Renal cortex interstitium (tissue), 15 donors: ENCODE measurements at places on chromosomes 1 and 21.

- DNase-seq: no peak
Observed at GRCh38 chr1:44648529-44649250, 25.6 kb downstream of the TMEM53 start.

DNA sequence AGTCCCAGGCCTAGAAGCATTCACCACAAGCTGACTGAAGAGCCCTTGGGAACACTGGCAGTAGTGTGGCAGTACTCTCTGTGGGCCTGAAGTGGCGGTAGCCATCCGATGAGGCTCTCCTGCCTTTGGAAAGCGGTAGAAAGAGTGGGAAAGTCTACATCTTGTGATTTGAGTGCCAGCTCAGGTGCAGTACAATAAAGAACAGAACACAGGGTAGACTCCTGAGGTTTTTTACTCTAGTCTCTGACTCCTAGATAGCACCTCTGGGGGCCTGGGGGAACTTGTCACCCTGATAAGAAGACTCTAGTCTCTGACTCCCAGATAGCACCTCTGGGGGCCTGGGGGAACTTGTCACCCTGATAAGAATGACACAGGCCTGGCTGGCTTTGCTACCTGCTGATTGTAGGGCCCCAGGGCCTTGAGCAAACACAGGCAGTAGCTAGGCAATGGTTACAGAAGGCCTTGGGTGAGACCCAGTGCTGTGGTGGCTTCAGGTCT lies 18.0 kb upstream of the IL20 start:
- no peak for DNase-seq

DNA sequence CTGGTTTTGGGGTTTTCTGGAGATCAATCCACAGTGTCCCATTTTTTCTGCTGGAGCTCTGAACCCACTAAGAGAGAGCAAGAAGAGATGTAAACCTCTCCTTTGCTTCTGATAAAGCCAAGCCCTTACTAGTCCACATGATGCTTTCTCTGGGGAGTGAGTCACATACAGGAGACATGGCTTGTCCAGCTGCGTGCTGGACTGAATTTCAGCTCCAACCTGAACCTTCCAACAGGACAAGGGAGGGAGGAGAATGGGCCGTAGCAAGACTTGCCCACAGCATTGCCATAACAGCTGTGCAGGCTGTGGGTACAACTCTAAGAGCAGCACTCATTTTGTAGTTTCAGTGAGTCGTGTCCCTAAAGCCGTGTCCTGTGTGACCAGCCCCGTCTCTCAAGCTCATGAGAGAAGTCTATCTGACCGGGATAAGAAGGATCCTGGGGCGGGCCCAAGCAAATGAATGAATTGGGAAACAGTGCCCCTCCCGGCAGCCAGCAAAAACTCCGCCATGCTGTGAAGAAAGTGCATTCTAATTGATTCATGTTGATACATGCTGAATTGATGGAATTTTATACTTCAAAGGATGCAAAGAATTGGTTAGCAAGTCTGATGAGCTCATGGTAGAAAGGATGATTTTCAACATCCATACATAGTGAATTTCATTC lies 195.2 kb downstream of the GABPA start:
- DNase-seq: no peak

DNA sequence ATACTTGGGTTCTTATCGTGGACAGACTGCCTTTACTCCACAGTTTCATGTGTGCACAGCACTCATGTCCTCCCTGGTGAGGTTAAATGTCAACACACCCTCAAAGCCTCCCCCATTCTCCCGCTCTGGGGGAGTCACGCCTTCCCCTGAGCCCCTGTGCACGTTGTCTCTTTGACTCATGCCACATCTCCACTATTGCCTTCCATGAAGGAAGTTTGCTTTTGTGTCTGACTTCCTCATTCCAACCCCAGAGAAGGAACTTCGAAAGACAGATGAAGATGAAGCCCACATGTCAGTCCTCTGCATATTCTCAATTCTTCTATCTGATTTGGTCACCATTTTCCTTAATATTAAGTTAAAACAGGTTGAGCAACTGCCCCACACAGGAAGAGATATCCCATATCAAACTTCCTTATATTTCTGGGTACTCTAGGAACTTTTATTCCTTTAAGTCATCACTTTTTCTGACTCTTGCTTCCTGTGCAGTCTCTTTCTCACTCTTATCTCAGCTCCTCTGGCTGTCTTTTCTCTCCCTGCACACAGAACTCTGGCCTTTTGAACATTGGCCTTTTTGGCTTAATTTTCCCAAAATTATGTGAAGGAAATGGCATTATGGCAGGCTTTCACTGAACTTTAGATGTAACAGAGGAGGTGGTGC lies 41.5 kb downstream of the C4BPA start:
- no peak for DNase-seq

DNA sequence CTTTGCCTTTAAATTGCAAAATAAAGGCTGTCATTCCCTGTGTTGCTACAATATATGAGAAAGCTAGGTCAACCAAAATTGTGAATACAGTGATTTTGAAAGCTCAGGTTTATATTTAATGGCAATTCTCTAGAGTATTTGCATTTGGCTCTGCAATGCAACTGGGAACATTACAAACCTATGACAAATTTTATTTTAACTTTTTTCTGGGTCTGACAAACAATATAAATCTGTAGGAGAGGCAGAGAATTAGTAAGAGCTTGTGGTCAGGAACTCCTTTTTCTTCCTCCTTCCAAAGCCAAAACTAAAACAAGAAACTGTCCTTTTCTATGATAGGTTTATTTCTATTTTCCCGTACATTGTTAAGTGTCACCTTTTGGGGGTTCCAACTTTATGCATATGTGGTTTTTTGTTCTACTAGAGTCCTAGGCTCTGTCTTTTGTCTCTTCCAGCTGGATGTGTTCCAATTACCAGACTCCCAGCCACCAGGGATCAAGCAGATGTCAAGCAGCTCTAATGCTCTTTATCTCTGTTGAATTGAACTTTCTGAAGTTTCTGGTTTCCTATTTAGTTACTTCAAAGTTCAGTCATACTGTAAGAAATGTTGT lies 106.9 kb downstream of the ASH1L start:
- no peak for DNase-seq

GRCh38 chr1:94798462-94798861 lies 21.7 kb upstream of the SLC44A3 start:
- no peak for DNase-seq

- DNase-seq: no peak
Observed at GRCh38 chr1:205763980-205764379, 11.3 kb downstream of the RAB29 start.

DNA sequence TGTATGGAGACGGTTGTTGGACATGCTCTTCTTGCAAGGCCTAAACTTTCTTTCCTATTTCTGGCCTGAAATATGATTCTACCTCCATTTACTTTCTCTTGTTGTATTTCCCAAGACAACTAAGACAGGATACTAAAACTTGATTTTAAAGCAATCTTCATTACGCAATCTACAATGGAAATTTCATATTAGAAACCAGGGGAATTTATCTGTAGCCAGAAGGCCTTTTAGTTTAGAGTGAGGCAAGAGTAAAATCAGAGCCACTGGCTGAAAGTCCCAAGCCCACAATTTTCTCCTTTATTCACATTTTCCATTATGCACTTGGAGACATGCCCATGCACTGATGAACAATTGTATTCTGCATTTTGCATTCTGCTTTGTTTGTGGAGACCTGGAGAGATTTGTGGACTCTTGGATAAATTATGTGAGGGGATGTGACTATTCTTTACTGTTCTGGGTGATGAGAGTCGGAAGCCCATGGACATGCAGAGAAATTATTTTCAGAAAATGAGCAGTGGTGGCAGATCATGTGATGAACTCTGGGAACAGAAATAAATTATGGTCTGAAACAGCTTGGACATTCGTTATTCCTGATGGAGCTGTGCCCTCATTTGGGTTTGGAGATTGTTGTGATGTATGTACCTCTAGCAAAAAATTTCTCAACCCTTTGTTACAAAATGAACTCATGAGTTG lies 336.8 kb downstream of the SEC16B start:
- no peak for DNase-seq

DNA sequence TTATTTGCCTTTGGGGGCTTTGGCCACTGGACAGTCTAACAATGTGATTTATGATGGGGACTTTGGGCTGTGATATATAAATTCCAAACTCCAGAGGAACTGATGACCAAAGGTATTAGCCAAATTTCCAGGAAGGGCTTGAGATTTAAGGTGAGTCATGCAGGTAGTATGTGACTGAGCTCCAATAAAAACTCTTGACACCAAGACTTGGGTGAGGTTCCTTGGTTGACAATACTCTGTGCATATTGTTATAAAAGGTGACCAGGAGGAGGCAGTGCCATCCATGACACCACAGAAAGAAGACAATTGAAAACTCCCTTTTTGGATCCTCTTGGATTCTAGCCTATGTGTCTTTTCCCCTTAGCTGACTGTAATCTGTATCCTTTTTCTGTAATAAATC lies 392.7 kb upstream of the LRRC7 start:
- DNase-seq: no peak

- no peak for DNase-seq
Observed at GRCh38 chr1:58763214-58763613, 20.6 kb downstream of the JUN start.

DNA sequence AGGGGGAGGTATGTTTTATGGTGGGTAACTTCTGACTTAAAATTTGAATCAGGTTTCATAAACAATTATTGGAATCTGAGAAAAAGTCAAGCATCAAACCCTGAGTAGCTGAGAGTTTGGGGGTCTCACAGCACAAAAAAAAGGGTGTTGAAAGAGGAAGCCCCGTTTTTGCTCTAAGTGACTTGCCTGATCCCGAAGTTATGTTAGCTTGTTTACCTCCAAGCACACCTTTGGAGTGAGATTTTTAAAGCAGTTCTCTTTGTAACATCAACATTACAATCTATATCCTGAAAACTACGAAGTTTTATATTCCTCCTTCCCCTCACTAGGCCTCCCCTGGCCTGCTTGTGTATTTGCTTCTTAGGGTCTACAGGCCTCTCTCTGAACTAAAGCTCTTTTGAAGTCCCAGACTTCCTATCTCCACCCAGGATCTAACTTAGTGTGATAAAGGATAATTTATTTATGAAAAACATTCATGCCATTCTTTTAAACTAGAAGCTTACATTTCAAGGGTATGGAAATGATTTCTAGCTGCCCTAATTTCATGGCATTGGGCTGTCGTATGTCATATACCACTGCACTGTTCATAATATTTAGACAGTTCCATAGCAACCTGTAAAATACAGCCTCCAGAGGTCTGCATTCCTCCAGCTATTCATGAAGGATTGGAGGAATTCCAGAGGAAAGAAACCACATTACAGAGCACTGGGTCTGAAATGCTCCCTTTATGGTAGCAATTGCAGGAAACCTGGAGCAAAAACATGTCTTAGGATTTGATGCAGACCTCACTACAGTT lies 36.1 kb upstream of the RGS1 start:
- DNase-seq: peak; percentile 67

DNA sequence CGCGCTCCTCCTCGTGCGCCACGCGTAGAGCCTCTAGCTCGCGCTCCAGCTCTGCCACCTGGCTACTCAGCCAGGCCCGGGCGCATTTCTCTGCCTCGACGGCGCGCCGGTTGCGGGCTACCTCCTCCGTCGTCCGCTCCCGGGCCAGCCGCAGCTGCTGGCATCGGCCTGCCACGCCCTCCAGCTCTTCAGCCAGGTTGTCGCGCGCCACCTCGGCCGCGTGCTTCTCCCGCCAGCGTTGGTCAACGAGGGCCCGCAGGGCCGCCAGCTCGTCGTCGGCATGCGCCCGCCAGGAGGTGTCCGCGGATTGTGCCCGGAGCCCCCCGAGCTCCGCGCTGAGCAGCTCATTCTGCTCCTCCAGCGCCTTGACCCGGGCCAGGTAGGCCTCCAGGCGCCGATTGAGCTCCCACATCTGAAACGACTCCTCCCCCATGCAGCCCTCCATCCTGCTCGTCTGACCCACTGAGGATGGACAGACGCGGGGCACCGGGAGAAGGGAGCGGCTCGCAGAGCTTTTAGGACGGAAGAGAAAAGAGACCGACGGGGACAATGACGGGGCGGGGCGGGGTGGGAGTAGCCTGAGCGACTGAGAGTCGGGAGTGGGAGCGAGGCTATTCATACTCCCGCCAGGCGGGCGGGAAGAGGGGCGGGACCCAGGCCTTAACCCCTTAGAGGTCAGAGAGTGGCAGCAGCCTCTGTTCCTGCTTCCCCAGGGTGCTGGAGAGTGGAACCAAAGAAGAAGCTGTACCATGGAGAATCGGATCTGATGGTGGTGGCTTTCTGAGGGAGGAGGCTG lies at the start of gene NES:
TSS of gene NES (minus strand) at position 588 of the 796 bp plus-strand sequence. CDS start at position 445, 143 bp downstream.
- DNase-seq: peak; percentile 70

GRCh38 chr1:231557898-231558707 lies 29.6 kb downstream of the TSNAX start:
- no peak for DNase-seq

GRCh38 chr1:24752305-24752704 lies 7.1 kb downstream of the CLIC4 start:
- DNase-seq: no peak

DNA sequence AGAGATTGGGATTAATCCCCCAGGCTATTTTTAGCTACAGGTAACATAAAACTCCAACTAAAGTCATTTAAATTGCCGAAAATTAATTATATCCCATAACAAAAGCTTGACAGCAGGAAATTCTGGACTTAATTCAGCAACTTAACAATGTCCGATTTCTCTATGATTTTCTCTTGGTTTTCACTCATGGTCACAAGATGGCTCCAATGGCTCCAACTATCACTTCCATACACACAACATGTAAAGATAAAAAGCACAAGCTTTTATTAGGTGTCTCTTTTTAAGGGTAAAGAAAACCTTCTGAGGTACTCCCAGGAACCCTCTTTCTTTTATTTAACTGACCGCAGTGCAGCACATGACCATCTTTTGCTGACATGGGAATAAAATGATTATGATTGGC lies 363.5 kb upstream of the PTBP2 start:
- no peak for DNase-seq

- DNase-seq: no peak
Observed at GRCh38 chr21:14092834-14093560, 117.8 kb downstream of the LIPI start.

- DNase-seq: no peak
Observed at GRCh38 chr1:4745560-4745959, 91.2 kb downstream of the AJAP1 start.

DNA sequence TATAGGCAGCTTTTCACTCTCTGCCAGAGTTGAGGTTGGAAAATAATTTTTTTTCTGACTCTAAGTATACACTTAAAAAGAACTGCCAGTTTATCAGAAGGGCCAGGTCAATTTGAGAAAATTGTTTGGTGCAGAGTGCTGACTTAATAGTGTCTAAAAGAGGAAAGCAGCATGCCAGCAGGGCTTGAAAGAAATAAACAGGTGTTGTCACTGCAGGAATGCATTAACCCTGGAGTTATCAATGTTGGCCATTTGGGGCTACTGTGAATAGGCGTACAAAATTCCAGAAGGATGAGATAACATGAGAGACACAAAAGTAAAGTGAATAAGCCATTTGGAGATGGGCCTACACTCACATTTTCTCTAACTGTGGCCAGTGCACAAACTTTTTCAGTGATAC lies 220.6 kb upstream of the PLD5 start:
- no peak for DNase-seq

GRCh38 chr1:1398677-1399186 lies 403 bp downstream of the CCNL2 start:
- no peak for DNase-seq

DNA sequence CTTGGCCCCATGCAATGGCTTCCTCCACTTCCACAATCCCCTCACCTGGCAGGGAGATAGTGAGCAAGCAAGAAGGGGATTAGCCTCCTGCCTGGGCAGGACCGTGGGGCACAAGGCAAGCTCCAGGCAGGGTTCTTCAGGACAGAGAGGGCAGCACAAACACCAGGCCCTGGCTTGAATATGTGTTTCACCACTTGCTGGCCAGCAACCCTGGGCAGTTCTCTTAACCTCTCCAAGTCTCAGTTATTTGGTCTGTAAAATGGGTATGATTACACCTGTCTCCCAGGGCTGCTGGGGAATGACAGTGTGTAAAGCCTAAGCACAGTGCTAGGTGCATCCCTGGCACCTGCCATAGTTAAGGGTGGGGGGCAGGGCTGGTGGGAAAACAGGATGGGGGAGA lies 31.9 kb downstream of the H3-3A start:
- no peak for DNase-seq
